ENCODE measurements at places on chromosomes 7 and 10.

DNA sequence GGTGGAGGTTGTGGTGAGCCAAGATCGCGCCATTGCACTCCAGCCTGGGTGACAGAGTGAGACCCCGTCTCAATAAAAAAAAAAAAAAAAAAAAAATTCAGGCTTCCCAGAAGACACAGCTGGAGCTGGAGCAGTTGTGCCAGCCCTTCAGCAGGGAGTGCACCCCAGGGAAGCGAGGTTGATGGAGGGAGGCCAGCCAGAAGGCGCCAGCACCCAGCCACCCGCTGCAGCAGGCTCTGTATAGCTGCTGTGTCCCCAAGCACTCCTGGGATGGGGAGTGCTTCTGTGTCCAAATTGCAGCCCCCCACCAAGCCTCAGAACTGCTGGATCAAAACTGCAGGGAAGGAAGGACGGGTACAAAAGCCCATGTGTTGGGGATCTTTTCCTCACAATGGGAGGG lies 47.8 kb downstream of the COBL start:
- ATAC-seq, result no peak

- no peak for ATAC-seq
Measured at GRCh38 chr10:62183442-62183841, 85.2 kb downstream of the RTKN2 start.

DNA sequence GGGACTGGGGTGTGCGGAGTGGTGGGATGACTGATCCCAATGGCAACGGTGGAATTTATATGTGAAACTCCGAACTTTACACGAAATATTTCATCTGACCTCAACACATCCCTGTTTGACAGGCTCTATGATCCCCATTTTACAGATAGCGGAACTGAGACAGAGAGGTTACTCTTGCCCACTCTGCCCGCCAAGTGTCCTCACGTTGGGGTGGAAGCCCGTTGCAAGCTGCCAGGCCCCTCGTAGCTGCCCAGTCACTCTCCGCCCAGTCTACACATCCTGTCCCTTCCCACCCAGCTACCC lies 397 bp upstream of the NFE2L3 start:
- no peak for ATAC-seq

- ATAC-seq, result no peak
Measured at GRCh38 chr10:19316204-19316870, 267.7 kb downstream of the MALRD1 start.

DNA sequence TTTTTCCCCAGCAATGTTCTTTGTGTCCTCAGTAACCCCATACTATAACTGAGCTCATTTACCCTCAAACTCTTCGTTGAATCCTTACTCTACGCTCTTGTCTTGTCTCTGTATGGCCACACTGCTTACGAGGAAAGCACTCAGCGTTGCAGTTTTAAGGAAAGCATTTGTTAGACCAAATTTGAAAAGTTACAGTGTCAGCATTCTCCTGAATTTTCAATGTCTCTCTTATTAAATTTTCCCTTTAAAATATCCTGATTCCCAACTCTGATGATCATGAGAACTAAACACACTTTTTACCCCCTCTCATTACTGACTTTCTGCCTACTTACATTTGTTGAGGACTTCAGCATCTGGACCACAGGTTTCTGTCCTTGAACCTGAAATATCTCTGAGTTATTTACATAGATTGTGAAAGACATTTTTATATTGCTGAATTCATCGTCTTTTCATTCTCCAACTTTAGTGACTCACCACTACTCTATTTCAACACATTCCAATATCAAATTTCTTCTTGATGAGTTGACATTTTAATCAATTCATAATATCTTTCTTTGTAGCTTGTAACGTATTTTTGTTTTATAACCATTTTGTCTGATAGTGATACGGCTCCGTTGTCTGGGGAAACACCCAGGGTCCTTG lies 19.8 kb upstream of the VWDE start:
- no peak for ATAC-seq

DNA sequence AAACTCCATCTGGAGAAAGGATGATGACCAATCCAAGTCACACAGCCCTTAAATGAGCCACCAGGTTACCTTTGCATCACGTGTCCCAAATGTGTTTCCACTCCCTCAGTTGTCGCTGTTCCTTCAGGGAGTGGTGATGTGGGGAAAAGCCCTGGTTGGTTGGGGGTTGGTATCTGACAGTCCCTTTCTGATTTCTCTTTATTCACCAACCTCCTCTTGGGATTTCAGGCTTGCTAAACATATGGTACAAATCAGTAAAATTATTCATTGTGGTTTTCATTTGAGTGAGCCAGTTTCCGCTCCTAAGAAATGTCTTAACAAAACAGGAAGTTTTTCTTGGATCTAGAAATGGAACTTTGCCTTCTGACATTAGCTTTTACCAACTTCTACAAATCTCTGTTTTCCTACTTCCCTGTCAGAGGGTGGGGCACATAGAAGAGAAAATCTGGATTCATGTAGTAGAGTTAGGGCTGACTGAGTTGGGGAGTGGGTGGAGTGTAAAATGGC lies 40.0 kb upstream of the KMT2E start:
- ATAC-seq, result peak; percentile 35

DNA sequence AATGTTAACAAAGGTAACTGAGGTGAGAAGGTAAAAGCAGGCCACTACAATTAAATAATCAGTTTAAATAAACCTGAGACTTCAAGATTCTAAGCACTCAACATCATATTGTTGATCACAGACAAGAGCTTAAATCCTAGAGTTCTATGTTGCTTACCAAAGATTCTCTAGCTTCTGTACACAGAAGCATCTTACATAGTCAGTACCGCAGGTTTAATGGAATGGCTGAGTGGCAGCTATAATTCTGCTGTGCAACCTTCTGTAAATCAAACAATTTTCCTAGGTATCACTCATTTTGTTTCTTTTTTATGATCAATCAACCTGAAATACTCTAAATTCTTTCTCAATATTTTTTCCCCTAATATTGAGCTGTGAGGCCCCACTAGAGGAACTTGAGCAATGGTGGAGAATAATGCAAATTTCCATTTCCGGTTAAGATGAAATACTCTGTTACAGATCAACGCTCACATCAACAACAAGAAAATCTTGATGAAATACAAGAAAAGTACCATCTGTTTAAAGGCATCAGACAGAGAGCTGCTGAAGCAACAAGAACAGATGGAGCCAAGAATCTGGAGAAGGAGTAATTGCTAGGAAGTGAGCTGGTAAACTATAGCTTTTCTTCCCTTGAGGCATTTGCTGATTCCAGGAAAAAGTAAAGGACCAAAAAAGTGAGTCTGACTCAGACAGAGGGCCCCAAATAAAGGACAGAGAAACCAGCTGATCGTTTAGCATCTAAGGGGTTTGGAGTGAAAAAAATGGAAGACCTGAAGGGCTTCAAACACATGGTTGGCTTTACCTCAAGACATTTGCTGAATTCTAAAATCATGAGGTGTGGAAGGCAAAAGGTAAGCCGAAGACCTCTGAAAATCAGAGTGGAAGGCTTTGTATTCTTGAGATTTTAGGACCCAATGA lies 22.6 kb downstream of the PNPLA8 start:
- peak; percentile 17 for ATAC-seq

DNA sequence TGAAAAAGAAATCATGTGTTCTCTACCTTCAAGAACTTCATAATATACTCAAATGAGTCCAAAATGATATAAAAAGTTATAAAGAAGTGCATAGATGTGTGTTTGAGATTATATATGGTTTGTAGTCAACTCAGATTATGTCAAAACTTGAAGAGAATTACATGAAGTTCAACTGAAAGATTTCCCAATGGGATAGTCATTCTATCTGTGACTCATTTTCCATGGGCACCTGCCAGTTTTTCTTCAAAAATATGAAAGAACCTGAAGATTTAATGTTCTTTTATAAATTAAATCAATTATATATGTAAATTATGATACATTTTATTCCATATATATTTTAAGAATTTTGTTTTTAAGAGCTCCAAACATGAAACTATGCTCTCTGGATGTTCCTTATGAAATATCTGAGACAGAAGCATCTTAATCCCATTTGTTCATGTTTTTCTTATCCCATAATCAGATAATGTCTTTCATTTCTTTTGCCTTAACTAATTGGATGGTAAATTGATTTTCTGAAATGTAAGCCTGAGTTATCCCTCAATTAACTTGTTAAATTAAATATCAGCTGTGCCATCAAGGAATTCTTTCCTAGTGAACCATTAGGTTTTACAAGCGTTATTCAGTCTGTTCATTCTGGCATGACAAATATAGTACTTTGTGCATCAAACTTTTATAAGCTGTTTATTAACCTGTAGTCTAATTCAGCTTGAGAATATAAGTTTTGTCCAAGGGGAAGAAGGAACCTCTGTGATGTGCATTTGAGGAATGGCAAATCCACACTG lies 387.1 kb downstream of the IPMK start:
- no peak for ATAC-seq

DNA sequence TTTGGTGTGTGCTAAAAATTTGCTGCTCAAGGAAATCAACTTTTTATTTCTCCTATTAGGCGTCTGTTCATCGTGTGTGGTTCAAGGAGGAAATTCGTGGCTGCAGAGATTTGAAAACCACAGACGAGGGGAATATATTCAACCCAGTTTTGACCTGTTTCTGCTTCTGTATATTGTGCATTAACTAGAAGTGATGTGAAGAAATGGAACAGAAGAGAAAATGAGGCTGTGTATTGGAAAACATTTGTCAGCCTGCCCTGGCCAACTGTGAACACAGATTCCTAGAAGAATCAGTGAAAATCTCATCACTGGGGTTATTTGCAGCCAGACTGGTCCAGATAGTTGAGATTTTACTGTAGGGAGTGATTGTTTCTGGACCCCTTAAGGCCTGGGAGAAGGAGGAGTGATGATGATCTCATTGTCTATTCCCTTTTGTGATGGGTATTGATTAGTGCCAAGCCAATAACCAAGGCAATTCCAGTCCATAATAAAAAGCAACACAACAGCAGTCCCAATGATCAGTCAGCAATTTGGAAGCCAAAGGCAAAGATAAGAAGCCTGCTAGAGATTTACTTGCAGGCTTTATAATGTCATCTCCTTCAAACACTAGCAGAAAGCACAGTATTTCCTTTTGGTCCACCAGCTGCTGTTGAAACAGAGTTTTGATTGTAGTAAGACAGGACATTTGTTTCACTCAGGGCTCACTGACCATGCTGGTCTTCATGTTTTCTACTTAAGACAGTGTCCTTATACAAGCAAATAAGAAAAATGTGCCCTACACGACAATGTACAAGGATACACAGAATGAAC lies 339.4 kb downstream of the PRPF18 start:
- no peak for ATAC-seq

Data from esophagus mucosa (tissue), 1 donor.